ENCODE measurements at places on chromosomes 1 and 21. TPM values are rescaled to one million over a fixed set of nuclear protein-coding genes. Genes with fewer than 3 reads are reported as not detected.

Gene MAP3K21
- polyA plus RNA-seq, result 1.0 TPM

Gene LHX4
- 0.30 TPM for polyA plus RNA-seq

Gene ILDR2
- not detected for polyA plus RNA-seq

Gene C1orf94
- not detected for polyA plus RNA-seq

Gene SPATA6
- 2.8 TPM for polyA plus RNA-seq

Gene AMY2A
- not detected for polyA plus RNA-seq

Gene KRTAP19-1
- not detected for polyA plus RNA-seq

Gene TXNDC12
- polyA plus RNA-seq, result 95.2 TPM

Gene RC3H1
- polyA plus RNA-seq, result 9.9 TPM

- DNase-seq, result no peak
These were observed 197.6 kb downstream of the SIPA1L2 start for GRCh38 chr1:232432313-232432712.

DNA sequence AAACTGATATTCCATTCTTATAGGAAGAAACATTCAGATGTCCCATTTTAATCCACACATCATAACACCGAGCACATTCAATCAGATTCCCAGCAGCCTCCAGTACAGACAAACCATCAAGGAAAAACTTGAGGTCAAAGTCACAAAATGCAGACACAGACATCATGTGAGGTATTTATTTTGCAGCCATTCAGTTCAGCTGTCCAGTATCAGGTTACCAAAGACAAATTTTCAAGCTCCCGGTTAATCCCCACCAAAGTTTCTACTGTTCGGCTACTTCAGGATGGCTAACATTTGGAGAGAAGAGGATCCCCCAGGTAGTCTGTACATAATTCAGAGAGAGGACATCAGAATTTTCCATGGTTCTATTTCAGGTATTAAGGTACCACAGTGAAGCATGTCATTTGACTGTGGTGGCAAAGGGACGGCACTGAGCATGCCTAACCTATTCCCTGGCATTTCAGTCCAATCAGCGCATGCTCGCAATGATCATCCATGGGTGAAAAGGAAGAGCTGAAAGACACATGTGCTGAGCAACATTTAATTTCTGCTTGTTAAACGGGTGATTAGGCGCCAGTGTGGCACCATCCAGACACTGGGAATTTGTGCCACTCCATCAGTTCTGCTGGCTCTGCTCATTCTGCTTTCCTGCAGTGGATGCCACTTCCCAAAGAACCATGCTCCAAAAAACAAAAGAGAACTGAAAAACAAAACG lies 13.6 kb upstream of the NDC1 start:
- no peak for DNase-seq

GRCh38 chr1:217274927-217275654 lies 355.8 kb downstream of the GPATCH2 start:
- no peak for DNase-seq

DNA sequence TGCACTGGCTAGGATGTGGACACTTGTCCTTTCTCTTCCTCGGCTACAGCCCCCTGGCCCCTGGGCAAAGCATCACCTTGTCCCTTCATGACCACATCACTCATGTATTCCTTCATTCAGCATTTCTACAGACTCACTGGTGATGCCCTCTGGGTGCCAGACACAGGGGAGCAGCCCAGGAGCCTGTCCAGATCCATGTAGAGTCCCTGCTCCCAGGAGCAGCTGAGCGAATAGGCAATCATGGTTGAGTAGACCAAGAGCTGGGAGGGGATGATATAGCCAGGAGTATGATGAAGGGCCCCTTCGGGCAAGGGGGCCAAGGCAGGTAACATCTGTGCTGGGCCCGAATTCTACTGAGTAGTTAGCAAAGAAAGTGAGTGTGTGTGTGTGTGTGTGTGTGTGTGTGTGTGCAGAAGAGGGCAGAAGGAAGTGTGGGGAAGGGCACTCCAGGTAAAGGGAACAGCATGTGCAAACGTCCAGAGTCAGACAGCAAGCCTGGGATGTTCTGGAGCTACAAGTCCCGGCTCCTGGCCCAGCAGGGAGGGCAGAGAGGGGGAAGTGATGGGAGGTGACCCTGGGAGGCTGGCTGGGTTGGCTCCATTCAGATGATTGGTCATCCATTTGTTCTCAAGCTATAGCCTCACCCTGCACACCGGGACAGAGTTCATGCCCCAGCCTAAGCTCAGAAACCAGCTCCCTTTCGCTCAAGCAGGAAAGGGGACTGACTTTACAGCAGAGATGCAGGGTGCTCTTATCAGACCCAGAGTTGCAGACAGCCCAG lies 21.0 kb upstream of the PIK3CD start:
- DNase-seq, result peak; percentile 28

- no peak for DNase-seq
These were observed 138.4 kb upstream of the BACE2 start for GRCh38 chr21:41029571-41029970.

- peak; percentile 33 for DNase-seq
These were observed 94.6 kb downstream of the STUM start for GRCh38 chr1:226643177-226643576.

All from naive B cell (primary cell).